ENCODE measurements at places on chromosomes 1 and 21.

DNA sequence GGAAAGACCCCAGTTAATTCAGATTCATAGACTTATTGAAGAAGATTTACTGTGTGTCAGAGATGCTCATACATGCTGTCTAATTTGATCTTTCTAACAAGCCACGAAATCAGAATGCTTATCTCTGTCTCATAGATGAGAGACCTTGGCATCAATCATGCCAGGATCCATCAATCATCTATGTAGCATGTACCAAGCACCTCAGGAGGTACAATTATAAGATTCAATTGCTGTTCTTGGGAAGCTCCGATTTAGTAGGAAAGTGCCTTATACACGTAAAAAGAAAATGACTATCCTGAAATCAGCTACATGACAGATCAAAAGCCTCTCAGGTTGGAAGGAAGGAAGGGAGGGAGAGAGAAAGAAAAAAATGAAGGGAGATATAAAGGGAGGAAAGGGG is 18.5 kb upstream of the VTCN1 start:
- DNase-seq: no peak

DNA sequence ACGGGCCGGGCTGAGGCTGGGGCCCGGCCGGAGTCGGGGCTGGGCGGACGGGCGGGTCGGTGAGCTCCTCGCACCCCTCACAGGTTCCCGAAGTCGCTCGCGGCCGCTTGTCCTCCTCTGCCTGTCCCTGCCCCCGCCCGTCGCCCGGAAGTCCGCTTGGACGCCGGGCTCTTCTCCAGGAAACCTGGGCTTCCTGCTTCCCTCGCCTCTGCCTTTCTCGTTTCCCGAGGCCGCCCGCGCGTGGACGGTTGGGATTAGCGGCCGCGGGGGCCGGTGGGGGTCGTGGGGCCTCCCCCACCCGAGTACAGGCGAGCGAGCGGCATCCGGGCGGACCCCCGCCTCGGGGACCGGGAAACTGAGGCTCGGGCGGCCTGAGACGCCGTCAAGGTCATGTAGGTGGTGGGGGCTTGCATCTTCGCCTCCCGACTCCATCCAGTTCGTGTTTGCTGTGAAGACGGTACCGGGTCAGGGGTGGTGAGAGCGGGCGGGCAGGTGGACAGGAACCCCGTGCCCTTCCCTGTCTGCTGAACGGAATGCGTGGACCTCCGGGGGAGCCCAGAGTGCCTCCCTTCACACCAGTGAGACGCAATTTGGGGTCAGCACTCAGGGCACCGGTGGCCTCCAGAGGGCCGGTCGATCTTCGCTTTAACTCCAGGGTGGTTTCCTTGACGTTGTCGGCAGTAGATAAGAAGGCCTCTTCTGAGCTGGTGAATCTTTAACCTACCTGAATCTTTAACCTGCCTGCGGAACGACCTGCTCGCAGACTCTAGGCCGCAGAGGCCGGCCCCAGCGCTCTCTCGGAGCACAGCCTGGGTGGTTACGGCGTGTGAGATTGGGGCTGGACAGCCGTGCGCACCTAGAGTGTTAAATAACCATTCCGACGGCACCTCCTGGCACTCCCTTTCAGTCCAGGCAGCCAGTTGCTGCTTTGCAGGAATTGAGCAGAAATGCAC is 686 bp downstream of the ARF1 start:
- no peak for DNase-seq

GRCh38 chr1:58823481-58824010 is 39.7 kb upstream of the JUN start:
- peak; percentile 46 for DNase-seq

GRCh38 chr1:81231729-81232038 is 569.0 kb upstream of the ADGRL2 start:
- DNase-seq: no peak

DNA sequence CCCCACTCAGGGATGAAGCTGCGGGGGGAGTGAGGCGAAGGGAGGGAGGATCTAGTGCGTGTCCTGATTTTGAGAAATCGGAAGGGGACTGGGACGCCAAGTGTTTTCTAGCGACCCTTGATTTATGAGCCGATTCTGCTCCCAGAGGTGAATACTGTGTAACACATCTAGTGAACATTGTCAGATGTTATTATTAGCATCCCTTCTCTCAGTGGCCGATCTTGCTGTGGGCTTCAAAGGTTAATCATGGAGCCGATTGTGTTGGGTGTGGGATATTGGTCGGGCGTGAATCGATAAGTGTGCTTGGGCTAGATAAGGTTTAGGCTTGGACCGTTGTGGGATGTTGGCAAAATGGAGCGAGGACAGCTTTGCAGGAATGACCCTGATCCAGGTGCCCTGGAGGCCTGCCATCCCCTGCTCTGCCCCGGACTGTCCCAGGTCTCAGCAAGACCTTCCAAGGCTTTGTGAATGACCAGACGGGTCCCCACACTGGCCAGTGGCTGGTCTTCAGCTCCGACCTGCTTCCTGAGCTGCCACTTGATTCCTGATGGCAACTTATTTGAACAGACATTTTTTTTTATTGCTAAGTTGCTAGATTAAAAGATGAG is 2.2 kb downstream of the AJAP1 start:
- DNase-seq: no peak

DNA sequence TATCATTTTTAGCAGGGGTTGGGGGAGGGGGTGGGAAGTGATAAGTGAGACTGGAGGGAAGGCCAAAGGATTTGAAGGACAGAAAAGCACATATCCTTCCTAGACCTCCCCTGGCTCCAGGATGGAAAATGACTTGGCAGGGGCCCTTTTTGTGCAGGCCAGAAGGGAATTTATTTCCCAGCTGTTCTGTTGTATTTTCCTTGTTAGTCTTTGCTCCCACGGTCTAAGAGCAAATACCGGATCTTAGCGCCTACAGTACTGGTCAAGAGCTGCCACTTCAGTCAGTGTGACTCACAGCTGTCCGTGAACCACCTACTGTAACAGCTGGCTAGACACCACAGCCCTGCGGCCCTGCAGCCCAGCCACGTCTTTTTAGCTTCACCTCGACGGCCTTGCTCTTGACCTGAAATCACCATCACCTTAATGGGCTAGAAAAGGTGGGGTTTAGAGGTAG is 51.0 kb upstream of the ERRFI1 start:
- DNase-seq: peak; percentile 72

DNA sequence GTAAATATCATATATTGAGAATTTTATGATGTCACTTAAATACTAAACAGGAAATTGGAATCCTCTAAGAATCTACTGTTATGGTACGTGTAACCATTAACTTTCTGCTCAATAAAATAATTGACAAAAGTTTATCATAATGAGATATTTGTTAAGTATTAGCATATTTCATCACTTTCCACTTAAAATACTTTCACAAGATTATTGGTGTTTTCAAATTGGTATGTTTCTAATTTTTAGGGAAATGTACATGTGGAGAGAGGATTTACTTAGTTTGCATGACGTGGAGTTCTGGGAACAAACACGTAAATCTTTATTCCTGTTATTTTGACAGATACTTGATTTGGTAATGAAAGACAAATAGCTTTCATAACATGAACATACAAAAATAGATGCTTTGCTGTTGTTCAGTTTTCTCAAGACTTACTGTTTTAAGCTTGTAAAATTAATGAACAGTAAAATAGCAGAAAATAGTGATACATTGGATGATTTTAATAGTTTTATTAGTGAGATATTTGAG is 1.6 kb downstream of the SRSF11 start:
- no peak for DNase-seq

DNA sequence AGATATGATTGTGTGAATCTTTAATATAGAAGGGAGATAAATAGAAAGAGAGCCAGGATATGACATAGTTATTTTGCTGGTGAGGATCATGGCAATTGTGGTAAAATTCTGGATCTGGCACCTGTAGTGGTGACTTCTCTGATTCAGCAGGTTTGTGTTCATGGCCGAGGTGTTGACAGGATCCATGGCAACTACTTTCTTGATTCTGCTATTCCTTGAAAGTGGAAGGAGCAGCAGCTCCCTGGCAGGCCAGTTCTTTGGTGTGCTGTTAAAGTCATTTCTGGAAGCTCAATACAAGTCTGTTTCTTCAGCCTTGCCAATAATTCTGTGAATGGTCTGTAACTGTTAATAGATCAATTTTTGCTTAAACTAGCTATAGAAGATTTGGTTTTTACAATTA is 33.4 kb downstream of the RGS4 start:
- DNase-seq: no peak

GRCh38 chr1:36083635-36084496 is at the start of gene TEKT2:
TEKT2 (plus strand) TSS chr1:36084094; CDS start chr1:36084922, 828 bp downstream.
- no peak for DNase-seq

GRCh38 chr1:44254392-44254910 is 41.2 kb downstream of the DMAP1 start:
- no peak for DNase-seq

GRCh38 chr1:197890936-197891335 is 11.5 kb upstream of the C1orf53 start:
- no peak for DNase-seq

GRCh38 chr1:11207898-11208611 is 18.9 kb downstream of the ANGPTL7 start:
- DNase-seq: no peak

GRCh38 chr21:38714039-38714817 is 91.5 kb upstream of the ETS2 start:
- no peak for DNase-seq

- no peak for DNase-seq
These were observed 93.9 kb downstream of the SLC30A10 start for GRCh38 chr1:219834314-219834917.

GRCh38 chr1:24980836-24981630 is 51.0 kb upstream of the RUNX3 start:
- no peak for DNase-seq

DNA sequence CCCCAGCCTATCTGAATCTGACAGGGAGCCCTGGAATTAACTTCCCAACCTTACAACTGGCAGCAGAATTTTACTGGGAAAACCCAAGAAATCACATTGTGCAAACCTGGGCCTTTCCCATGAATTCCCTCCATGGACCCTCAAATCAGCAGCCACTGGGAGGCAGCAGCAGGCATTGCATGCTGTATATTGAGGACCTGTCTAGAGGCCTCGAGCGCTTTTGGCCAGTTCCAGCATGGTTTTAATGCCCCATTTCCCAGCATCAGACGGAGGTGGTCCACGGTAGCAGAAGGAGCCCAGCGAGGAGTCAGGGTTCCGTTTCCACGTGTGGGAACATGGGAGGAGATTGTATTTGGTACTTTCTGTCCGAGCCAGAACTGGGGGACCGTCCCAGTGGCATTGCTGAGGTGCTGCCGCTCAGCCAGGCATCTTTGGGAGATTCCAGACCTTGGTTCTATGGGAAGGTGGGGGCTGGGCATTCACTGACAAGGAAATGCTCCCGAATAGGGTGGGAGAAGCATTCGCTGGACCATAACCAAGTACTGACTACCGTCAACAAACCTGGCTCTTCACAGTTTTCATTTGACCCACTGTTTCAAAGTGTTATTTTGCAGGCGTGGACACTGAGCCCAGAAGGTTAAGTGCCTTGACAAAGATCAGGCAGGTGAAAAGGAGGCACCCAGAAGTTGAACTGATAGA is 15.9 kb downstream of the BMP8A start:
- no peak for DNase-seq

GRCh38 chr1:52677076-52677806 is 20.9 kb downstream of the COA7 start:
- no peak for DNase-seq

GRCh38 chr1:243407284-243408018 is 151.6 kb downstream of the SDCCAG8 start:
- DNase-seq: peak; percentile 14

DNA sequence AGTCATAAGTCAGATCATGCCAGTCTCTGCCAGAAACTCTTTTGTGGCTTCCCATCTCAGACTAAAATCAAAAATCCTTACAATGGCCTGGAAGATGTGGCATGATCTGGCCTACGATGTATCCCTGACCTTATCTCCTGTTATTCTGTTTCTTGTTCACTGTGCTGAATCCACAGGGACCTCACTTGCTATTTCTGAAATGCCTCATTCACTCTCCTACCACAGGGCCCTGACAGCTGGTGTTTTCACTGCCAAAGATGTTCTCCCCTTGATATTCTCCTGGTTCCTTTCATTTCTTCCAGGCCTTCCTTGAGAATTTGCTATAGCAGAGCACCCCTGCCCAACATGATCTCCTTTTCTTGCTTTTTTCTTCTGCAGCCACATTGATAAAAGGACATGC is 1.7 kb downstream of the DNALI1 start:
- no peak for DNase-seq

- DNase-seq: no peak
These were observed 482.8 kb downstream of the DISC1 start for GRCh38 chr1:232109391-232109790.

DNA sequence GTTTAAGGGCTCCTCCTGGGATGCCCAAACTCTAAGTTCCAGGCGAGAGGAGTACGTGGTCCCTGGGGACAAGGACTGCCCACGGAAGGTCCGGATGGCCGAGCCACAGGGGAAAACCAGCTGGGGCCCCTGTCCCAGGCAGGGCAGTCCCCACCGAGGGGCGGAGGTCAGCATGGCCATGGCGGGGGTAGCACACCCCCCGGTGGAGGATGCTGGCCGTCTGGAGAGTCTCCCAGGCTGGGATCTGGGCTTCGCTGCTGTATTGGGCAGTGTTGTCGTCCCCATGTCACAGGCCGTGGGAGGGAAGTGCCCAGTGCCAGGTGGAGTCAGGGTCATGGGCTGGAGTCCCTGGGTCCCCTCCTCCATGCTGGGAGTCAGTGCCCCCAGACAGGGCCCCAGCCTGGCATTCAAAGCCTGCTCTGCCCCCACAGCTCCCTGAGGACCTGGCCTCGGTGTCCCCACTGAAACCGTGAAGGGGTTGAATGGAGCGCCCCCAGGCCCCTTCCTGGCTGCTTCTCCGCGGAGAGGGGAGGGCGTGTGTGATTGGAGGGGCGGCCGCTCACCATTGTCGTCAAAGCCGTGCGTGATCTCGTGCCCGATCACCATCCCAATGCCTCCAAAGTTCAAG is 6.8 kb downstream of the PRXL2B start:
- DNase-seq: no peak

- DNase-seq: no peak
These were observed 38.7 kb downstream of the SLC9A1 start for GRCh38 chr1:27116232-27116631.

DNA sequence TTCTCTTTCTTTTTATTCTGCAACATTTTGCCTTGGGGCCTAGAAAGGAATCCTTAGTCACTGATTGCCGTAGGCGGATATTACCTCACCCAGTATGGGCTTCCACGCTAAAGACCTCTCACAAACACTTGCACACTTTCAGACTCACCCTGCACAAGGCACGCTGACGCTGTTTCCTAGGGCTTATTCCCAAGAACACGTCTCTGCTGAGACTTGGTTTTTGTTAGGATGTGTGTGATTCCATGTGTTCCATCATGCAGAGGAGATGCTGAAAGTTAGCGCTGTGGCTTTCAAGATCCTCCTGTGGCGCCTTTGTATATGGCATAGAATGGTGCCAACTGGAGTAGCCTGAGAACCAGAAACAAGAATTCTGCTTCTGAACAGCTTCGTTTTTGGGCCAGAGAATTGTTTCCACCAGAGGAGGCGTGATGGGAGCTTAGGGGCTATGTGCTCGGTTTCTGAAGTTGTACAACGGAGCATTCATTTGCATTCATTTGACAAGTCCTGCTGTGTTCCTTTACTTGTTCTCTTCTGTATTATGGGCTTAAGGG is 297.0 kb downstream of the DISC1 start:
- DNase-seq: no peak

- peak; percentile 63 for DNase-seq
These were observed 125.1 kb upstream of the IPO9 start for GRCh38 chr1:201703621-201704438.
